ENCODE measurements at places on chromosomes 4 and X. TPM values are rescaled to one million over a fixed set of nuclear protein-coding genes. Genes with fewer than 3 reads are reported as not detected.
A peak's percentile ranks its signal among the peaks of the same experiment; 100 is the strongest.

CENPVL2 gene
- total RNA-seq: 0.14 TPM

WDR17 gene
- 2.7 TPM for total RNA-seq

SH3RF1 gene
- 0.54 TPM for total RNA-seq

ADGRG4 gene
- total RNA-seq: not detected

FRG1 gene
- 63.0 TPM for total RNA-seq

XAGE1B gene
- not detected for total RNA-seq

RAB40A gene
- 0.20 TPM for total RNA-seq

ALAS2 gene
- total RNA-seq: not detected

ARMCX5 gene
- total RNA-seq: 13.3 TPM

MAML3 gene
- total RNA-seq: 2.1 TPM

CCNQ gene
- 25.5 TPM for total RNA-seq

SLC25A6 gene
- 358 TPM for total RNA-seq

SOX3 gene
- total RNA-seq: not detected

APOO gene
- 38.5 TPM for total RNA-seq

- DNase-seq: no peak
These were observed 385.3 kb upstream of the HS3ST1 start for GRCh38 chr4:11813951-11814446.

GRCh38 chr4:6747294-6748051 is 31.5 kb downstream of the BLOC1S4 start:
- DNase-seq: no peak

DNA sequence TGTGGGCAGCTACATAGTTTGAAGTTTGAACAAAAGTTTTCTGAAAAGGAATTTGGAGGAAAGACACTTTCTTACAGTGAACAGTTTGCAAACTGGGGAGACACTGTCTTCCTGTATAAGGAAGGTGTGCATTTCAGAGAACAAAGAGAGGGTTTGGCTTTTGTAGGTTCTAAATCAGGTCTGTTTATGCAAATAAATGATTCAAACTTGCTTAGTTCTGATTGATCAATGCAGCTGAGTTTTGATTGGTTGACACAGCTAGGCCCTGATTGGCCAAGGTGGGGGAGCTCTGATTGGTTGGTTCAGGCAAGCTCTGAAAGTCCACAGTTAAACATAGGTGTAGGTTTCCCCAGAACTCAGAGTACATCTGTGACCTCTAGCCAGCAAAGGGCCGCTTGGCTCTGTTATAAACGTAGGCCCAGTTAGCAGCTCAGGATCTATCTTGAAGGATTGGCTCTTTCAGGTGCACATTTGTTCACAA is 63.0 kb upstream of the ENPP6 start:
- peak; percentile 15 for DNase-seq

DNA sequence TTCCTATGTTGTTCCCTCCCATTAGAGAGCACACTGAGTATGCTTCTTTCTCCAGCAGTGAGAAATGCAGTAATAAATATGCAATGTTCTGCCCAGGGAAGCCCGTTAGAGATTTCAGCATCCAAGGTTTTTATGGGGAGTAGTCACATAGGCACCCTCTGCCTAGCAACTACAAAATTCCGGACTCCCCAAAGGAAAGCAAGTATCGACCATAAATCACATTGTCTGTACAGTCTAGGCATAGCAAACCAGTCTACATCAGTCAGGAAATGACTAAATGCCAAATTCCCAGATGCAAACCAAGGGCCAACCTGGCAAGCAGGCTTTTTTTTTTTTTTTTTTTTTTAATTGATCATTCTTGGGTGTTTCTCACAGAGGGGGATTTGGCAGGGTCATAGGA is 34.8 kb downstream of the GPR101 start:
- no peak for DNase-seq

GRCh38 chr4:44147571-44148075 is 301.0 kb downstream of the KCTD8 start:
- no peak for DNase-seq

DNA sequence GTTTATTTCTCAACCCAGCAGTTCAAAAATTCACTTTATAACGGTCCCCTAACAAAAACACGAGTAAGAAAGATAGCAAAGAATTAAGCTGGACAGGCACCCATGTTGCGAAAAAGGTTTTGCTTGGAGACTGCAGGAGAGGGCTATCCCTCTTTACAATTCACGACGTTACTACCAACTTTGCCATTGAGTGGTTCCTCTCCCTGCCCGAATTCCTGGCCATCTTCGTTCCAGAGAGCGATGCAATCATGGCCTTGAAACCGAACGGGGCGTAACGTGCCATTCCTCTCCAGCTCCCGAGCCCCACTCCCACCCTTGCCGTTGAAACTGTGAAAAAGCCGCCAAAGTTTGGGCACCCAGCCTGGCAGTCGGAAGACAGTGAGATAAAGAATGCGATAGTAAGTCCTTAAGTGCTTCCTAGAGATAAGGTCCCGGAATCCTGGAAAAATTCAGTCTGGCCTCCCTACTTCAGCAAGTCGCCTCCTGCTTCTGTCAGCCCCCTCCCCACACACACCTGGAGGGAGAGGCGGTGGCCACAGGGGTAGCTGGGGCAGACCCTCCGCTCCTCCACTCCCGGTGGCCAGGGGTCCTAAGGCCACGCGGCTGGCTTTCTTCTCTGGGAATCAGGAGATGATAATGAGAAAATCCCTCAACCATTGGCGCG is 65.2 kb downstream of the FBXO8 start:
- no peak for DNase-seq

DNA sequence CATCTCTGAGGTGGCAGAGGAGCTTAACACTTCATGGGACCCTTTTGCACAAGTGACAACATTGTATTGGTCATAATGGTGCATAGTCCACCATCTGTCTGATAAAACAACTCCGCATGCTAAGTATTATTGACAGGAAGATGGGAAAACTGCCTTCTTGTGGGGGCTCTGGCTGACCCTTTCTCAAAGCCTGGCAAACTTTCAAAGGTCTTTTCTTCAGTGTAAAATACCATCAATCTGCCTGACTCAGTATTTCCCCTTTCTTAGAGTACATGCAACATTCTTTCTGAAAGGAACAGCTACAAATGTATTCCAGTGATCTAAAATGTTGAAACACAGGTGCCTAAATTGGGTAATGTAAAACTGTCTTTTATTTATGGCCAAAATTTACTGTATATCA is 89.1 kb downstream of the NAA11 start:
- no peak for DNase-seq

GRCh38 chr4:8338351-8338961 is 68.9 kb downstream of the HTRA3 start:
- DNase-seq: no peak

GRCh38 chr4:100302061-100303026 is 112.1 kb upstream of the DDIT4L start:
- no peak for DNase-seq

DNA sequence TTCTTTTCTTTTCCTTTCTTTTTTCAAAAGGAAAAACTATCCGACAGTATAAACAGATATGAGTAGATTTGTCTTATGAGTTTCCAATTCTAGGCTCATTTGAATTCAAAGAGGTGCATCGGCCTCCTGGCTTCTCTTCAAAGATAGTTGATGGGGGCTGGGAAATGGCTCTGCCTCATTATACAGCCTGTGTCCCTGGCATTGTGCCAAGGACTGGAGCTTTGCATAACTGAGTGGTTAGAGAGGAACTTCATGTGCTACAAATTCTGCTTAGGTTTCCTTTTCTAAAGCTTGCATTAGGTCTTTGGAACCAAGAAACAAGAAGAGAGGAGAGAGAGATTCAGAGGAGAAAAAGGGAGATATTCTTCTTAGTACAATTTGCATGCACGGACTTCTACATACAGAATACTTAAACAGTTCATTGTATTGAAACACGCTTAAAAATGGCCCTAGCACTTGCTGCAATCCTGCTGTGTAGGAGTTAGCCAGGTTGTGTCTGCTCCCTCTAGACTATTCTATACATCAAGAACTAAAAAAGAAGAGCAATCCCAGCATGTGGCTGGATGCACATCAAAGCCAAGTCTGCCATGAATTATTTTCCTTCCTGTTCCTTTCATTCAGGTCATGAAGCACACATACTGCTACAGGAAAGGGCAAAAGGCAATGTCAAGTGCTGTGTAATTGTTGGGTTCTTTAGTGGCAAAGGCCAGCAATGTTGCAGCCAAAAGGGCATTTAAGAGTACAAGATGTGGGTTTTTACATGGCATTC is 70.9 kb downstream of the INTS12 start:
- DNase-seq: no peak

DNA sequence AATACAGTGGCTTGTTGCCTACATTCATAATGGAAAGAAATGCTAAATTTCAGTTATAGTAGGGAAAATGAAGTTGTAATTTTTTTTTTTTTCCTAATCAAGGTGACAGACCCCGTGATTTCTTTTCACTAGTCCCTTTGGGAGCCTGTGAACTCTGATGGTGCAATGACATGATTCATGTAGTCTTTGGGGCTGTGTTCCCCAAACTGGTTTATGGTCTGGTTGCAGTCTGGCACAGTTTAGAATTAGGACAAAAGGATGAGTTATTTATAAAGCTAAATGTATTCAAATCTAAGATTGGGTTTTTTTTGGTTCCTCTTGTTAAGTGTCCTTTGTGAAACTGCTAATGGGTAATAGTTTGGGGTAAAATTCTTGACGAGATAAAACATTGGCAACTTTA is 66.0 kb downstream of the REPS2 start:
- DNase-seq: no peak

- no peak for DNase-seq
These were observed 80.5 kb downstream of the ZNF330 start for GRCh38 chr4:141301216-141301615.

DNA sequence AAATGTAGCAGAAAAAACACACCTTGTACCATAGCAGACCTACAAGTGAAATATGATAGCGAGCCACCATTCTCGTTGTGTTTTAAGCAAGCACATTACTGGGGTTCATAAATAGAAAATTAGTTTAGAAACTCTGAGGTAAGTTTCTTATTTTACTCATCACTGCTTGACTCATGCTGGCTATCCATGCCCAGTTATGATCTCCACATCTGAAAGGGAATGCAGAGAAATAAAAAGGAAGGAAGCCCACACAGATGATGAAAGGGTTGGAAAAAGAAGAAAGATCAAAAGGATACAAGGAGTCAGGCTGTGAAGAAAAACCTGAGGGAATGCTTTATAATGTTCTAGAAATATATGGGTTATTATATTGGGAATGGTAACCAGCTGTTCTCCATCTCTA is 54.5 kb downstream of the CAMK2D start:
- no peak for DNase-seq

GRCh38 chrX:95907081-95907480 is 777.6 kb upstream of the DIAPH2 start:
- no peak for DNase-seq

DNA sequence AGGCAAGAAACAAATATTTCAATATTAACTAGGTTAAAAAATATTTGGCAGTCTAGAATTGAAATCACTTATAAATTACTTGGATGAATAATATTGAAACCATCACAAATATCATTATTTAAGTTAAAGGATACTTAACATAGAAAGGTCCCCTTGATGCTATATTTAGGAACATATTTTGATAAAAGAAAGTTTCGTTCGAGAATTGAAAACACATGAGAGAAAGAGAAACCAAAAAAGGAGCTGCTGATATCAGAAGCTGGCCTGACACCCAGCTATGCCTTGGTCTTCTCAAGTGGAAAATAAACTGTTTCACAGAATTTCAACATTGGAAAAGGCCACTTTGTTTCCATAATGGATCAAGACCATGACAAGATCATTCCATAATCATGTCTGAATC is 762.4 kb downstream of the DMD start:
- no peak for DNase-seq

- no peak for DNase-seq
These were observed 104.9 kb downstream of the SLIT2 start for GRCh38 chr4:20356565-20356964.

GRCh38 chr4:121720109-121720508 is 23.3 kb upstream of the ANXA5 start:
- no peak for DNase-seq

Measured in activated naive CD8-positive, alpha-beta T cell treated with anti-CD3 and anti-CD28 coated beads for 36 hours (primary cell).